Epithelial cell of alveolus of lung (primary cell): ENCODE measurements at places on chromosomes 3 and 15. TPM values are rescaled to one million over a fixed set of nuclear protein-coding genes. Genes with fewer than 3 reads are reported as not detected.

The PRICKLE2 gene
- total RNA-seq: 26.1 and 42.9 TPM in 2 replicates

The IFT80 gene
- 31.5 and 32.1 TPM in 2 replicates for total RNA-seq

The SETD5 gene
- total RNA-seq: 52.2 and 99.8 TPM in 2 replicates

The TICRR gene
- 4.5 and 6.3 TPM in 2 replicates for total RNA-seq

The RARB gene
- 20.8 and 30.8 TPM in 2 replicates for total RNA-seq

The SCG5 gene
- 24.4 and 46.5 TPM in 2 replicates for total RNA-seq

The DLEC1 gene
- 0.13 TPM in 1 of 2 replicates, not detected in the other for total RNA-seq

The PCOLCE2 gene
- 1.6 and 2.6 TPM in 2 replicates for total RNA-seq

The SPATA12 gene
- not detected in 2 replicates for total RNA-seq

The TMEM212 gene
- total RNA-seq: not detected in 2 replicates

The TBL1XR1 gene
- 87.9 and 106 TPM in 2 replicates for total RNA-seq

The EIF4E3 gene
- 2.7 and 4.0 TPM in 2 replicates for total RNA-seq

The SAMMSON gene
- total RNA-seq: 1.5 TPM in 1 of 2 replicates, not detected in the other

The DNAJA4 gene
- 0.88 and 2.2 TPM in 2 replicates for total RNA-seq

The FETUB gene
- not detected in 2 replicates for total RNA-seq

The CSPG5 gene
- 0.08 and 0.26 TPM in 2 replicates for total RNA-seq

The ZKSCAN7 gene
- total RNA-seq: 5.0 and 7.1 TPM in 2 replicates

The IRAK2 gene
- total RNA-seq: 4.2 and 10.2 TPM in 2 replicates

The CD80 gene
- not detected in 2 replicates for total RNA-seq

The ITGA11 gene
- 2.0 and 16.5 TPM in 2 replicates for total RNA-seq

The SLC26A6 gene
- 19.7 and 73.9 TPM in 2 replicates for total RNA-seq

The ZNF710 gene
- total RNA-seq: 4.2 and 15.1 TPM in 2 replicates

The CHRM5 gene
- total RNA-seq: not detected in 2 replicates

The IL5RA gene
- total RNA-seq: not detected in 2 replicates

The CSPG4 gene
- 17.1 and 33.9 TPM in 2 replicates for total RNA-seq

The GUCA1C gene
- total RNA-seq: not detected in 2 replicates

The ALDH1L1 gene
- not detected in 2 replicates for total RNA-seq

The ST8SIA2 gene
- total RNA-seq: under 0.01 TPM in 1 of 2 replicates, not detected in the other

The GOLGA6D gene
- not detected in 2 replicates for total RNA-seq

The PARL gene
- total RNA-seq: 45.5 and 58.1 TPM in 2 replicates

The PLSCR1 gene
- total RNA-seq: 93.7 and 296 TPM in 2 replicates

The SCAANT1 gene
- total RNA-seq: not detected in 2 replicates

The TF gene
- total RNA-seq: 0.08 and 0.13 TPM in 2 replicates

The TPRG1 gene
- total RNA-seq: 0.13 TPM in 1 of 2 replicates, not detected in the other

The TATDN2 gene
- 10.6 and 10.7 TPM in 2 replicates for total RNA-seq

The ISLR gene
- 64.9 and 90.8 TPM in 2 replicates for total RNA-seq

The MED12L gene
- total RNA-seq: 0.80 and 3.2 TPM in 2 replicates

The THBS1 gene
- total RNA-seq: 241 and 420 TPM in 2 replicates

The CYP8B1 gene
- not detected in 2 replicates for total RNA-seq

The PGBD4 gene
- total RNA-seq: 0.65 and 1.4 TPM in 2 replicates

The GAP43 gene
- 0.78 TPM in 1 of 2 replicates, not detected in the other for total RNA-seq

The CHRNA3 gene
- total RNA-seq: not detected in 2 replicates

The RAB11A gene
- total RNA-seq: 208 and 221 TPM in 2 replicates

The TERB2 gene
- total RNA-seq: not detected in 2 replicates

The PRR20G gene
- total RNA-seq: not detected in 2 replicates

The NPAP1 gene
- not detected in 2 replicates for total RNA-seq

The WDR93 gene
- under 0.01 and 0.16 TPM in 2 replicates for total RNA-seq

The PRR23A gene
- not detected in 2 replicates for total RNA-seq

The ISG20 gene
- 3.9 and 7.4 TPM in 2 replicates for total RNA-seq

The SLC28A2 gene
- total RNA-seq: not detected in 2 replicates

The CPN2 gene
- not detected in 2 replicates for total RNA-seq

The KBTBD8 gene
- total RNA-seq: 0.48 and 1.8 TPM in 2 replicates

The ZNF148 gene
- total RNA-seq: 18.4 and 27.9 TPM in 2 replicates

The CRYGS gene
- total RNA-seq: 0.88 and 1.0 TPM in 2 replicates

The CCNL1 gene
- total RNA-seq: 50.3 and 76.6 TPM in 2 replicates

The SNRK gene
- total RNA-seq: 15.1 and 23.0 TPM in 2 replicates

The NMNAT3 gene
- 0.32 and 0.39 TPM in 2 replicates for total RNA-seq

The POC1A gene
- total RNA-seq: 4.1 and 8.7 TPM in 2 replicates

The PLOD2 gene
- 99.2 and 187 TPM in 2 replicates for total RNA-seq
